ENCODE measurements at places on chromosomes 13 and 19. TPM values are rescaled to one million over a fixed set of nuclear protein-coding genes. Genes with fewer than 3 reads are reported as not detected.
A peak's percentile ranks its signal among the peaks of the same experiment; 100 is the strongest.

The SHD gene
- 0.17 TPM for total RNA-seq

The CDX2 gene
- not detected for total RNA-seq

The ZNF808 gene
- total RNA-seq = 56.0 TPM

The PCDH20 gene
- total RNA-seq = not detected

The ZNF324B gene
- total RNA-seq = 17.4 TPM

The ZNF729 gene
- not detected for total RNA-seq

The RPL36 gene
- 983 TPM for total RNA-seq

The CC2D1A gene
- total RNA-seq = 47.1 TPM

The SPC24 gene
- total RNA-seq = 0.15 TPM

The PRTN3 gene
- not detected for total RNA-seq

The CD79A gene
- 1,280 TPM for total RNA-seq

The MYPOP gene
- total RNA-seq = 10.7 TPM

DNA sequence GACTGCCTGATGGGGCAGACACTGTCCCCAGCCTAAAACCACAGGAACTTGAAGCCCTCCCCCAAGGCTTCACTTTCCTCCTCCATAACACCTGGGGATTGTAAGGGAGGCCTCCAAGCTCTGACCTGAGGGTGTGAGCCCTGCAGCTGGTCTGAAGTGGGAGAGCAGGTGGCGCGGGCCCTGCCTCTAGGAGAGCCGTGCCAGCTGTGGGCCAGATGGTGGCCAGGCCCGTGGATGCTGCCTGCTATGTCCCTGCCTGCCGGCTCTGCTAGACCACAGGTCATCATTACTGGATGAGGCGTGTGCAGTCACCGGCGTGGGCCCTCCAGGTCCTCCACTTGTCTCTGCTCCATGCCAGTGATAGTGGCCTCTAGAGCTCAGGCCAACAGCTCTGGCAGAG lies 3.5 kb upstream of the KLHL26 start:
- no peak overlapping the region for H3K27ac ChIP-seq
- no peaks in the 10 kb centered on the region for H3K27me3 ChIP-seq
- peaks cover 27% of the 10 kb centered on the region for H3K4me1 ChIP-seq
- no peak overlapping the region for H3K4me3 ChIP-seq

- no peaks in the 10 kb centered on the region for H3K27me3 ChIP-seq
- no peaks in the 10 kb centered on the region for H3K36me3 ChIP-seq
- H3K4me1 ChIP-seq = no peaks in the 10 kb centered on the region
- DNase-seq = no peak
These were observed 34.2 kb downstream of the TSHZ3 start for GRCh38 chr19:31314849-31315629.

DNA sequence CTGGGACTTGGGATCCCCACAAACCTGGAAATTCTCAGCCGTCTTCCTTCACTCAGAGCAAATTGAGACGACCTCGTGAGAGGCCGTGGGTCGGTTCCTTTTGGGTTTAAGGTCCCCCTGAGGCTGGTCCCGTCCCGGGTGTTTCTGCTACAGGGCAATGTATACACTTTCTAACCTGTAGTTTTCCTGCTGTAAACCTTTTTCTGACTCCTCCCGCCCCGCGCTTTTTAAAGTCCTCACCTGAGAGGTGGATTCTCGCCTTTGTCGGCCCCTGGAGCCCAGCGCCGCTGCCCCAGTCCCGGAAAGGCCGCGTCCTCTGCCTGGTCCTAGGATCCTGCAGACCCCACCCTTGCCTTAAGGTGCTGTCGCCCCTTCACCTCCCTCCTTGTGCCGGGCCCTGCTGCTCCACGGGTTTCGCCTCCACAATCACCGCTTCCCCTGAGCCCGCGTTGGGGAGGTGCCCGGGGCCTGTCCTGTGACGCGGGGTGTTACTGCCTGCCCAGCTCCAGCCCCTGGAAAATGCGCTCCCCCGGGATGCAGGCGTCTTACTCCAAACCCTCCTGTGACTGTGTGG lies 391 bp downstream of the ZNF761 start:
- H3K27ac ChIP-seq = peak overlapping the region; percentile 82
- DNase-seq = no peak
- H3K36me3 ChIP-seq = no peaks in the 10 kb centered on the region
- peaks cover 10% of the 10 kb centered on the region for H3K4me1 ChIP-seq
- no peaks in the 10 kb centered on the region for H3K27me3 ChIP-seq

GRCh38 chr19:18159810-18160209 lies 6.8 kb downstream of the PIK3R2 start:
- no peaks in the 10 kb centered on the region for H3K36me3 ChIP-seq
- no peak overlapping the region for H3K27ac ChIP-seq
- no peaks in the 10 kb centered on the region for H3K27me3 ChIP-seq
- DNase-seq = no peak

- no peak for DNase-seq
- no peaks in the 10 kb centered on the region for H3K4me1 ChIP-seq
- peaks cover 38% of the 10 kb centered on the region for H3K36me3 ChIP-seq
These were observed 20.3 kb downstream of the ZNF433 start for GRCh38 chr19:12015015-12015752.

DNA sequence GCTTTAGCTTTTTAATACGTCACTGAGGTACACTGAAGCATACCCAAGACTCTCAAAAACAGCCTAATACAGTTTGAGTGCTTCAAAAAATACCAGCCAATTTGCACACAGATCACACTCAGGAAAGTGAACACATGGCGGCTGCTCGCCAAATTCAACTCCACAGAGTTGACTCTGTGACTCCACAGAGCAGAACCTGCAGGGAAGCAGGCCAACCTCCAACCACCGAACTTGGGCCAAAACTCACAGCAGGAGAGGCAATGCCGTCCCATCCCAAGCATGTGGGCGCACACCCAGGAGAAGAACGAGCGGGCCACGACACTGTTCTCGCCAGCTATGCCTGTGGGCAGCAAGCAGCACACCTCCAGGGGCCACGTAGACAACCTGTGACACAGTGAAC lies 21.1 kb downstream of the ELL start:
- peaks cover 36% of the 10 kb centered on the region for H3K4me1 ChIP-seq
- no peak overlapping the region for H3K27ac ChIP-seq
- H3K27me3 ChIP-seq = no peaks in the 10 kb centered on the region
- no peaks in the 10 kb centered on the region for H3K36me3 ChIP-seq
- no peak overlapping the region for H3K4me3 ChIP-seq

- H3K27ac ChIP-seq = no peak overlapping the region
- no peaks in the 10 kb centered on the region for H3K4me1 ChIP-seq
- DNase-seq = no peak
- H3K4me3 ChIP-seq = no peak overlapping the region
- H3K27me3 ChIP-seq = no peaks in the 10 kb centered on the region
These were observed 1248.8 kb downstream of the UQCRFS1 start for GRCh38 chr19:27964185-27964584.

- H3K4me3 ChIP-seq = no peak overlapping the region
- H3K4me1 ChIP-seq = peaks cover 58% of the 10 kb centered on the region
- peak overlapping the region; percentile 93 for H3K27ac ChIP-seq
- no peaks in the 10 kb centered on the region for H3K36me3 ChIP-seq
- peak; percentile 90 for DNase-seq
These were observed 8.6 kb downstream of the LTBP4 start for GRCh38 chr19:40609561-40610395.

DNA sequence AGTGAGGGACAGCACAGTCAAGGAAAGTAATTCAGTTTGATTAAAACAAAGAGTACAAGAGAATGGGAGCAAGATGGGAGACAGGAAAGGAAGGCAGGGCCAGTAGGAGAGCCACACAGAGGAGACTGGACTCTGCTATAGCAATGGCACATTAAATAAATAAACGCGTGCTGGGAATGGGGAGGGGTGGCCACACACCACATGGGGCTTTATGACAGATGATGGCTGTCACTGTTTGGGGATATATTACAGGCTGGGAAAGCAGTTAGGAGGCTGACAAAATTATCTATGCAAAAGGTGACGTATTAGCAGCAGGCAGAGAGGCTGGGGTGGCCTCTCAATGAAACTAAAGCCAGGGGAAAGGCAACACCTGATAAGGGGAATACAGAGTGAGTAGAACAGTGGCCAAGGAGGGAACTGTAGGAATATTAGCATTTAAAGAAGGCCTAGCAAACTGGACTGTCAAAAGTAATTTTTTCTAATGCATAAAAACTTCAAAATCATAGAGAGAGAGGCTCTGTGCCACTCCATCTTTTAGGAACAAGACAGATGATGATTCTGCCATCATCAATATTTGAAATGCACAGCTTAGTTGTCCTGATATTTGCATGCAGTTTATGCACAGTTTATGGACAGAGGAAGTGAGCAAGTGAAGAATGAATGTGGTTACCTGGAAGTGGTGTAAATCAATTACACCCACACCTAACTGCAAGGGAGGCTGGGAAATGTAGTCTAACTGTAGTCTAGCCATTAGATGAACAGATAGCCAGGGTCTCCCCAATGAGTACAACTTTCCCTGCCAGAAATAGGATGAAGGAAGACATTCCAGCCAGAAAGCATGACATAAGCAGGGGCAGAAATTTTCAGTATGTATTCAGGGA lies 346.5 kb downstream of the FOXO1 start:
- no peak for DNase-seq
- peaks cover 11% of the 10 kb centered on the region for H3K4me1 ChIP-seq
- no peak overlapping the region for H3K4me3 ChIP-seq

DNA sequence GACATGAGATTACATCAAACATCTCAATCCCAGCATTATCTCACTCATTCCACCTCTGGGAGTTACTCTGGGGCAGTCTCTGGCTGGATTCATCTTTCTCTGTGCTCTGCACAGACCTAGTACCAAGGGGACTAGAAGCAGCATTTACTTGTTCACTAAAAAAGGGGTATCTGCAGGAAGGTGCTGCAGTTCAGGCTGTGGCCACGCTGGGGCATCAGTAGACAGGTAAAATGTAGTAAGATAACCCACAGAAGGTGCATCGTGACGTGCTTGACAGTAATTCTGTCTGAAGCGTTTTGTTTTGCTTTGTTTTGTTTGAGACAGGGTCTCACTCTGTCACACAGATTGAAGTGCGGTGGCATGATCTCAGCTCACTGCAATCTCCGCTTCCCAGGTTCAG lies 29.3 kb downstream of the ZNF564 start:
- no peak for DNase-seq
- no peaks in the 10 kb centered on the region for H3K4me1 ChIP-seq

GRCh38 chr19:47414469-47414868 lies 4.9 kb downstream of the MEIS3 start:
- no peak for DNase-seq
- peaks cover 10% of the 10 kb centered on the region for H3K4me1 ChIP-seq
- peaks cover 14% of the 10 kb centered on the region for H3K27me3 ChIP-seq
- H3K4me3 ChIP-seq = no peak overlapping the region
- no peak overlapping the region for H3K27ac ChIP-seq

DNA sequence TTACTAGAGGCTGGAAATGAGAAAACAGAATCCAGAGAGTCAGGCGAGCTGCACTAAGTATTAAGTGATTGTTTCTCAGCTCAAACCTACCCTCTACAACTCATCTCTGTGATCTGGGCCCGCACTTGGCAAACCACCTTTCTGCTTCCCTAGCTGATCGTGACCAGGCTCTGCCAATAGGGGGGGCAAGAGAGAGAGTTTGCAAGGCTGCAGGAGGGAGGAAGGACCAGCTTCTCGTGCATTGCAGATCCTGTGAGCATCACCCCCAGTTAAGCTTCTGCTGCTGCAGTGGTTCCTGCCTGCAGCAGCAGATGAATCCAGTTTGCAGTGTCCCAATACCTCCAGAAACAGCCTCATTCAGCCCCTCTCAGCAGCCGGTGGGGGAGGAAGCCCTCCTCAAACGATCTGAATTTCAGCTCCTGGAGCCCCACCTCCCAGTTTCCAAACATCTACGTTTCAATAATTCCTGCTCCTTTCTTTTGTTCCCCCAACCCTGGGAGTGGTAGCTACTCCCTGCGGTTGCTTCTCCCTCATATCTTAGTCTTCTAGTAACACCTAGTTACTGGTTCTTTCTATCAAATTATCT lies 20.0 kb downstream of the XRCC1 start:
- DNase-seq = peak; percentile 83
- H3K4me1 ChIP-seq = peaks cover under 1% of the 10 kb centered on the region
- H3K27ac ChIP-seq = no peak overlapping the region
- no peaks in the 10 kb centered on the region for H3K27me3 ChIP-seq

- no peaks in the 10 kb centered on the region for H3K36me3 ChIP-seq
- no peaks in the 10 kb centered on the region for H3K27me3 ChIP-seq
- H3K4me3 ChIP-seq = no peak overlapping the region
- H3K27ac ChIP-seq = no peak overlapping the region
- DNase-seq = no peak
- no peaks in the 10 kb centered on the region for H3K4me1 ChIP-seq
These were observed 111.4 kb upstream of the FRY start for GRCh38 chr13:31919971-31920726.

DNA sequence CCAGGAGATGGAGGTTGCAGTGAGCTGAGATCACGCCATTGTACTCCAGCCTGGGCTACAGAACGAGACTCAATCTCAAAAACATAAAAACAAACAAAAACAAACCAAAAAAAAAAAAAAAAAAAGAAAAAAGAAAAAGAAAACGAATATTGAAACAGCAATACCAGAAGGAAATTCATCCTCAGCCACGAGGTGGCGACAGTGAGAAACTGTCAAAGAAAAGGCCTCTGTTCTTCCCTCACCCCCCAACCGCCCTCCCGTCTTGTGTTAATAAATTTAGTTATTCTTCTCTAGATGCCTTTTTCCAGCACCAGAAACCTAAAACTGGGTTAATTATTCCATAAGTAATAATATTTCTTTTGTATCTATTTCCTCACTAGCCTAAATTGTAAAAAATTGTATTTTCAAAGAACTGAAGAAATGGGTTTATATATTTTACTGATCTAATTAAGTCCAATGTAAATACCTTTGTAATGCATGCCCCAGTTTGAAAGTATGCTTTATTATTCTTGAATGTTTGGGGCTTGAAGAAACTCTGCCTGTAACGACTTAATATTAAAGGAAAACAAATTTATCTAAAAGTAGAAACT lies 38.6 kb downstream of the LIG4 start:
- H3K27me3 ChIP-seq = no peaks in the 10 kb centered on the region
- no peak overlapping the region for H3K27ac ChIP-seq
- no peak overlapping the region for H3K4me3 ChIP-seq
- no peaks in the 10 kb centered on the region for H3K4me1 ChIP-seq
- peak; percentile 79 for DNase-seq

- H3K27me3 ChIP-seq = no peaks in the 10 kb centered on the region
- H3K4me3 ChIP-seq = no peak overlapping the region
- no peaks in the 10 kb centered on the region for H3K36me3 ChIP-seq
- peaks cover 10% of the 10 kb centered on the region for H3K4me1 ChIP-seq
- H3K27ac ChIP-seq = no peak overlapping the region
These were observed 209.4 kb downstream of the FOXO1 start for GRCh38 chr13:40456979-40457553.

GRCh38 chr19:48489608-48490216 lies 20.5 kb downstream of the CYTH2 start:
- no peaks in the 10 kb centered on the region for H3K27me3 ChIP-seq
- H3K4me1 ChIP-seq = peaks cover 38% of the 10 kb centered on the region

DNA sequence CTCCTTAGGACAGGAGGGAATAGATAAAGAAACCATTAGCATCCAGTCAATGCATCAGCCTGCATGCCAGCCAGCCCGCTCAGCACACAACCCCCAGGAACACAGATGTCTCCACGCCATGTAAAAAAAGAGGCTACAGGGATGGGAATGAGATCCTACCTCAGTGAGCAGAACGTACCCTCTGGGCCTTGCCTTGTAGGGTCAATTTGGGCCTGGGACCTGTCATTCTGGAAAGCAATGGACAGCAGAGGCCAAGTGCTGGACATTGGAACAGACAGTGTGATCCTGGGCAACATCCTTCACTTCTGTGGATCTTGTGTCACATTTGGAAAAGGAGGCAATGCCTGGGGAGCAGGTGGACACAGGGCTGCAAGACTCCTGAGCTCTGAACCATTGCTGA lies 26.0 kb downstream of the VSTM2B start:
- no peak overlapping the region for H3K4me3 ChIP-seq
- H3K4me1 ChIP-seq = no peaks in the 10 kb centered on the region
- no peaks in the 10 kb centered on the region for H3K36me3 ChIP-seq
- no peak for DNase-seq

GRCh38 chr19:49538643-49539042 lies 10.8 kb downstream of the RCN3 start:
- peak overlapping the region; percentile 23 for H3K27ac ChIP-seq
- no peaks in the 10 kb centered on the region for H3K36me3 ChIP-seq
- no peak overlapping the region for H3K4me3 ChIP-seq
- peak; percentile 5 for DNase-seq

All from B cell (primary cell).